ENCODE measurements at places on chromosomes 16 and 17.
A peak's percentile ranks its signal among the peaks of the same experiment; 100 is the strongest.

DNA sequence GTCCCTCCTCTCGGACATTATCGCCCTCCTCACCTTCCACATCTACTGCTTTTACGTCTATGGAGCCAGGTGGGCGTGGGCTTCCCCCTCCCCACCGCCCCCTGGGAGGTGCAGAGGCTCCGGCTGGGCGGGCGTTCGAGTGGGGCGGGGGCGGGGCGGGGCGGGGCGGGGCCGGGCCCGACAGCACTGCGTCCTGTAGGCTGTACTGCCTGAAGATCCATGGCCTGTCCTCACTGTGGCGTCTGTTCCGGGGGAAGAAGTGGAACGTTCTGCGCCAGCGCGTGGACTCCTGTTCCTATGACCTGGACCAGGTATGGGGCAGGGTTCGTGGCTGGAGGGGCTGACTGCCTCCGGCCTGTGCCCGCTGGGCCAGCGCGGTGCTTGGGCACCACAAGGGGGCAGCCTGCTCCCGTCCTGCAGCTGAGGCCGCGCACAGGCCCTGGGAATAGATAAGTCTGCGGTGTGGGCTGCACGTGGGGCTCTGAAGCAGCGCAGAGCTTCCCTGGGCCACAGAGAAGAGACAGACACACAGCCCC lies 9.2 kb downstream of the PIGQ start:
- peak; percentile 86 for DNase-seq

DNA sequence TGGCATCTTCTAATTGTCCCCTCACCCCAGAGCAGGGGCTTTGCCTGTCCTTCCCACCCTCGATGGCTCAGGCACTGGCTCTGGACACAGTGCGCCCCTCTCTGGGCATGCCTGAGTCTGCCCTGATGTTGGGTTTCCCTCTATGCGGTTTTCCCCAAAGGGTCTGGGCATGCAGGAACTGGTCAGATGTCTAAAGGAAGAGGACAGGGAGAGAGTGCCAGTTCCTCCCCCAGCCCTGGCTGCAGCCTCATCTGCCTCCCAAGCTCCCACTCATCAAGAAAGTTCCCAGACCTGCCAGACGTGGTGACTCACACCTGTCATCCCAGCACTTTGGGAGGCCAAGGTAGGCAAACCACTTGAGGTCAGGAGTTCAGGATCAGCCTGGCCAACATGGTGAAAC lies 41.3 kb upstream of the PABPN1L start:
- no peak for DNase-seq

DNA sequence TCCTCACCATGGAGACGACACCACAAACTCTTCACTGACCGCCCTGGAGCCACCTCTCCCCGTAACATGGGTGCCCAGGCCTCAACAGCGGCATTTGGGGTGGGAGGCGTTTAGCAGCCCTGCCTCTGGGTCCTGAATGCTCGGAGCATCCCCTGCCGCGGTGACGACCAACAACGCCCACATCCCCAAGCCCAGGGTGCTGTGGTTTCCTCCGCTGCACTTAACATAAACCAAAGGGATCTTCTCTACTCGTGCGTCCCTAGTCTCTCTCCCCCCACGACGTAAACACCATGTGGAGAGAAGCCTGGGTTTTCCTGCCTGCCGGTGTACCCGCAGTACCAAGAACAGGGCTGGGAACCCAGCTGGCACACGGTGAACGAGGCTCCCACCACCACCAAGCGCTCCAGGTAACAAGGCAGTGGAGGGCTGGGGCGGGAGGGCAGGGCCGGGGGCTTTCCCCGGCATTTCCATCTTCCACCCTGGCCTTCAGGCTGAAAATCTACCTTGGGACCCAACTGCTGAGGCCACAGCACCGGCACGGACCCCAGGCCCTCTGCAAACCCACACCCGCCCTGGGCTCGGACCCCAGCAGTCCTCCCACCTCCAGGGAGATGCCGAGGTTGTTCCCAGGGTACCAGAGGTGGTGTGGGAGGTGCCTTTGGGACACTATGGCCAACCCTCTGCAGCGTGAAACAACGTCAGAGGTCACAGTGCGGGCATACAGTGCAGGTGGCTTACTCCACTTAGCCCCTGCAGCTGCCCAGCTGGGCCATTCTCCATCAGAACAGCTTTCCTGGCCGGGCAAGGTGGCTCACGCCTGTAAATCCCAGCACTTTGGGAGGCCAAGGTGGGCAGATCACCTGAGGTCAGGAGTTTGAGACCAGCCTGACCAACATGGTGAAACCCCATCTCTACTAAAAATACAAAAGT lies 54.3 kb downstream of the TIMM22 start:
- DNase-seq = no peak

DNA sequence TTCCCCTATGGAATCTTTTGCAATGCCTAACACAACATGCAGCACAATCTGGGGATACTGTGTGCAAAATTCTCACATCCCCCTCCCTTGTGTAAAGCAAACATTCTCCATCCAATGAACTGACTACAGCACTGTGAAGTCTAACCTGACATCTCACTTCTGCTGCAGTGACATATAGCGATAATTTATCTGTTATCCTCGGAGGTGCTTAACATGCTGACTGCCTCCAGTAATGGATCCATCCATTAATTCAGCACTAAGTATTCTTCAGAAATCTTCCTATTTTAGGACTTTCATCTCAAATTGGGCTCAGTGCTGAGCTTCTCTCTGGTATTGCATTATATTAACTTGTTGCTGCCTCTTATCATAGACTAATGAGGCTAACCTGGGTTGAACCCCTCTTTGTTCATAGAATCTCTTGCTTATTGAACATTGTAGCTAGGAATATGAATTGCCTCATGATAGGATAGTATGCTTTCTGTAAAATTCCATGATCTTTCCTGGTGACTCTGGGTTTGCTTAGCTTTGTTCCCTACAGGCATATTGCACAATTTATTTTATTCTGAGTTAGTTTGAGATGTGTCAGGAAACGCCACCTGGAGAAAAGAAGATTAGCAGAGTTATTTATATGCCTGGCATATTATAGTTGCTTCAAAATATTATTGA lies 187.9 kb downstream of the CNTNAP4 start:
- DNase-seq = no peak

DNA sequence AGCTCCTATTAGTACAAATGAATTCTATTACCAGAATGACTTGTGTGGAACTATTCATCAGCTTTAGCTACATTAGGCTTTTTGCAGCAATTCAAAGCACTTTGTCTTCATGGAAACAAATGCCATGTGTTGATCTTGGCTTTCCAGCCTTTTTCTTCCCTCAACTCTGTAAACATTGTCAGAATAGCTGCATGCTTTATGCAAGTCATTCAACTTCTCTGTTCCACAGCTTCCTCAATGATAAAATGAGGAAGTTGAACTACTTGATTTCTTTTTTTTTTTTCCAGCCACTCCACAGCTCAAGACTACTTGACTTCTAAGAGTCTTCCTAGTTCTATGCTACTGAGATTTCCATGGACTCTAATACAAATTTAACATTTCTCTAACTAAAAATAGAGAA lies 41.1 kb downstream of the KIAA0753 start:
- DNase-seq = no peak

GRCh38 chr16:66830422-66831404 lies at the start of gene NAE1:
NAE1 (minus strand) TSS chr16:66830976; CDS start chr16:66830899, 77 bp downstream.
- DNase-seq = peak; percentile 97

GRCh38 chr17:40122136-40122998 lies 596 bp downstream of the MSL1 start:
- DNase-seq = peak; percentile 69

GRCh38 chr17:16378636-16379282 lies 2.1 kb upstream of the UBB start:
- no peak for DNase-seq

DNA sequence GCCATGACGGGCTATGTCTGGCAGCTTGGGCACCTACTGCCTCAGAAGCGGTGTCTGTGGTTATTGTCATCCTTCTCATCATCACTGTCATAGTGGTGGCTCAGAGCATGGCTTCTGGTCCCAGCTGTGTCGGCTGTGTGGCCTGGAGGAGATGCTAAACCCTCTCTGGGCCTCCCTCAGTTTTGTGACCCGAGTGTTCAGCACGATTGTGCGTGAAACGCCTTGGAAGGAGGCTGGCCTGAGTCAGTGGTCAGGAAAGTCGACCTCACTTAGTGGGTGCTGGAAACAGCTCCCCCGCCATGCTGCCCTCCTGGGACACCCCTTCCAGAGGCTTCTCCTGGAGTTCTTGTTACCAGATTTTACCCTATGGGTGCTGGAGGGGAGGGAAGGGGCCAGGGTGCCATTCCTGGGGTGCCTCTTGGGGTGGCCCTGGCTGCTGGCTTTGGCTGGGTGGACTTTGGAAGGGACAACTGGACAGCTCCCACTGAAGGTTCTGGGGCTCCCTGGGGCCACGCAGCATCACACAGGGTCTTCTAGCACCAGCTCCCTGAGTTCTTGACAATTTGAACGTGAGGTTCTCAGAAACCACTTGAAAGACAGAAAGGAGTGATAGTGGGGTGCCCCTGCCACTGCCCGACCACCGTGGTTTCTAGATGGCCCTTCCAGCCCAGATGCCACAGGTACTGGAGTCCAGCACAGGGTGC lies 226.5 kb upstream of the GSE1 start:
- DNase-seq = no peak

- DNase-seq = no peak
Observed at GRCh38 chr16:78444-79150, 572 bp downstream of the MPG start.

GRCh38 chr16:31187808-31188189 lies 7.9 kb downstream of the FUS start:
- DNase-seq = peak; percentile 56

DNA sequence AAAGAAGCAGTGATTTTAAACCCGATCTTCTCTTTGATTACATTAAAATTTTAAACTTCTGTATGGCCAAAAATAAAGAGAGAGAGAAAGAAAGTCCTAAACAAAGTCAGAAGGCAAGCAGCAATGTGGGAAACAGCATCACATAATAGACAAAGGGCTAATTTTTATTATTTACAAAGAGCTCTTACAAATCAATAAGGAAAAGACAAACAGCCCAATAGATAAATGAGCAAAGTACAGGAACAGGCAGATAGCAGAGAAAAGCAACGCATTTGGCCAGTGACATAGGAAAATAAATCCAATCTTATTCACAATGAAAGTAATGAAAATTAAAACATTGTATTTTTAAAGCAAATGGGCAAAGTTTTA lies 93.1 kb downstream of the SALL1 start:
- DNase-seq = no peak

GRCh38 chr17:47962901-47963300 lies 5.2 kb upstream of the PRR15L start:
- DNase-seq = no peak

DNA sequence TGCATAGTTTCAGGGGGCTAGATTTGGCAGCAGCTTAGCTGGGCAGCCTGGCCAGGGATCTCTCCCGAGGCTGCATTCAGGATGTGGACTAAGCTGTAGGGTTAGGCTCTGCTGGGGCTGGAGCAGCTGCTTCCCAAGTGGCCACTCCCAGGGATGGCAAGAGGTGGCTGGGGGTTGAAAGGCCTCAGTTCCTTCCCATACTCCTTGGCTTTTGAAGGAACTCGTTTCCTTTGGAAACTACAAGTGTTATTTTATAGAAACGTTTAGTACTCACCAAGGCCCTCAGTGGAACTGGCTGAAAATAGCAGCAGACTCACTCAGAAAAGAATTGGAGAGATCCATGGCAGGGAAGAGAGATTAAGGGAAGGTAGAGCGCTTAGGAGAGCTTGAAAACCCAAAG lies 76.4 kb downstream of the WWP2 start:
- DNase-seq = no peak

- DNase-seq = no peak
Observed at GRCh38 chr17:37294888-37295287, 80.9 kb upstream of the C17orf78 start.

- no peak for DNase-seq
Observed at GRCh38 chr17:81735264-81736102, 23.4 kb downstream of the SLC25A10 start.

- no peak for DNase-seq
Observed at GRCh38 chr17:20944014-20944865, 98.6 kb downstream of the USP22 start.

DNA sequence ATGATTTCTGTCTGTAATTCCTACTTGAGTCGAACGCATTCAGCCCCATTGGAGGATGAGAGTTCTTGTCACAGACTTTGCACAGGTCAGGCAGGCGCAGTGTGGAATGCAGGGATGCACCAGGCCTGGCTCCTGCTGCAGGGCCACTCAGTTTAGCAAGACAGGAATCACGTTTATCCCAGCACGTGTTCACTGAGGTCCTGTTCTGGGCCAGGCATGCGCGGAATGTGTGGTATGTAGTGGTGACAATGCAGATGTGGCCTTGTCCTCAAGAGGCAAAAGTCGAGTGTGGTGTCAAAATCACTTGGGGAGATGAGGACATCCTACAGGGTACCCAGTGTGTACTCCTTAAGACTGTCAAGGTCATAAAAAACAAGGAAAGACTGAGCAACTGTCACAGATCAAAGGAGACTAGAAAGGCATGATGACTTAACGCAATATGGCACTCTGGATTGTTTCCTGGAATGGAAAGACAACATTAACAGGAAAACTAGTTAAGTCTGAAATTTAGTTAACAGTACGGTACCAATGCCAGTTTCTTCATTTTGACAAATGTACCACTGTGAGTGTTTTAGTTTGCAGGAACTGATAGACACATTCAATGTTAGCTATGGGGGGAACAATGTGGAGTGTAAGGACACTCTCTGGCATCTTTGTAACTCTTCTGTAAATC lies 121.5 kb upstream of the ADAMTS18 start:
- no peak for DNase-seq

GRCh38 chr17:32516450-32516849 lies 29.7 kb downstream of the CDK5R1 start:
- no peak for DNase-seq

DNA sequence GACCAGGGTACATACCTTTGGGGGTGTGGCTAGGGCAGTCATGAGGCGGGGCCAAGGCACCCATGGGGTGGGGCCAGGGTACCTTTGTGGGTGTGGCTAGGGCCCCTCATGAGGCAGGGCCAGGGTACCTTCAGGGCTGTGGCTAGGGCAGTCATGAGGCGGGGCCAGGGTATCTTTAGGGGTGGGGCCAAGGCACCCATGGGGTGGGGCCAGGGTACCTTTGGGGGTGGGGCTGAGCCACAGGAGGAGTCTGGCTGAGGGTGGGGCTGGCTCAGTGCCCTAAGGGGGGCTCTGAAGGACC lies 3.5 kb downstream of the GNG13 start:
- no peak for DNase-seq

DNA sequence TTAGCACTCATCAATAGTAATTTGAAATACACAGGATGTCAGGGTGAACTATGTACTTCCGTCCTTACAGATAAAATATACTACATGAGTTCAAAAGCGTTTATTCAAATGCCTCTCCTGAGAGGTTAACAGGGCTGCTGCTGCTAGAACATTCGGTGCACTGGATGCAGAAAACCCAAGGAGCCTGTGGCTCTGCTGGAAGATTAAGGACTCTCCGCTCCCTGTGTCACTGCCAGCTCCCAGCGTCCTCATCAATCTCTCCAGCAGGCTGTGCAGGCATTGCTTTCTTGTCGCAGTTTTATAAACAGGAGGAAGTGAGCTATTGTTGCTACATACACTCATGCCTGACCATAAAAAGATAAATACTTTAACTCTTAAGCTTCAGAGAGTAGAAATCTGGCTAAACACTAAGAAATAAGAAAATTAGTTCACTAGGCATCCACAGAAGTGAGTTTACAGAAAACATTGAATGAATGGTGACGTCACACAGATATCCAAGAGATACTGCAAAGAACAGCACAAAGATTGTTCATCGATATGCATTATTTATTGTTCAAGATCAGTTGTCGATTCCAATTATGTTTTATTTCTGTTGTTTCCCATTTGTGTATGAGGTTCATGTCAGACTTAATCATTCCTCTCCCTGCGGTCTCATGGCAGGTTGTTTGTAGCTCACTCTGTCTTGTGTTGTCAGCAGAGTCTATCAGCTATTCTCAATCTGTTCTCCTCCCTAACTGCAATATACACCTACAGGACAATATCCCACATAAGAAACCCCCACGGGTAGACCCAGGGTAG lies 127.9 kb upstream of the MON1B start:
- no peak for DNase-seq

Data from activated CD8-positive, alpha-beta memory T cell treated with anti-CD3 and anti-CD28 coated beads, Interleukin-2, amount 50 U/mL, for 48 hours (primary cell).